ENCODE measurements at places on chromosomes 2 and 18.

DNA sequence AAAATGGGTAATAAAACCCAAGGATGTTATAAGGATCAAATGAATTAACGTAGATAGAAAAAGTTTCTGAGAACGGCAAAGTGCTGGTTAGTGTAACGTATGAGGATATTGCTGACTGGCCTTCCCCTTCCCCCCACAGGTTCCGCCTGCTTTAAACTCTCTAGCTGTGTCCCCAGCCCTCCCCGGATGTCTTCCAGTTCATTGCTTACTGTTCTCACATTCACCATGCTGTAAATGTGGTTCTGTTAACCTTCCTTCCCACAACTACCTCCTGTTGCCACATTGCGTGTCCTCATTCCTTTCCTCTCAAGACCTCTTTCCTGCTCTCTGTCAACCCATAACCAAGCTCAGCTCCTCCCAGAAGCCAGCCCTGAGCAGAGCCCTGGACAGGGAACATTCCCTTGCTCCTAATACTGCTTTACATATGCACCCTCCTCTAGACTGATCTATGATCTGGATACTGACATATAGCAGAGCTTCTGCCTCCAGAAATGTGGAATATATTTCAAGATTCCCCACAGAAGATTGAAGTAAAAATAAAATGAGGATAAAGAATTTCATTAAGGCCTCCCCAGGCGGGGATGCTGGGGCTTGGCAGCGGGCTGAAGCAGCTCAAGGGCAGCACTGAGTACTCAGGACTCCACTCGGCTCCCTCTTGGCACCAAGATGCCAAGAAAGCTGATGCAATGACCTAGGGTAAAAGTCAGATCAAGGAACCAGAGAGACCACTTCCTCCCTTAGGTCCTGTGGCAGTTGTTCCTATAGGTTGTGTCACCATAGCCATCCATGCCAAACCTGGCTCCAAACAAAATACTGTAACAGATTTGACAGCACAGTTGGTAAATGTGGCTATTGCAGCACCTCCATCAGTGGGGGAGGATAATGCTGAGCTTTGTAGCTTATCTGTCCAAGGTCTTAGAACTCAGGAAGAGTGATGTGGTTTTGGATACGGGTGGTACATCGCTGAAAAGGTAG is 136.4 kb upstream of the PIK3C3 start:
- DNase-seq: no peak

DNA sequence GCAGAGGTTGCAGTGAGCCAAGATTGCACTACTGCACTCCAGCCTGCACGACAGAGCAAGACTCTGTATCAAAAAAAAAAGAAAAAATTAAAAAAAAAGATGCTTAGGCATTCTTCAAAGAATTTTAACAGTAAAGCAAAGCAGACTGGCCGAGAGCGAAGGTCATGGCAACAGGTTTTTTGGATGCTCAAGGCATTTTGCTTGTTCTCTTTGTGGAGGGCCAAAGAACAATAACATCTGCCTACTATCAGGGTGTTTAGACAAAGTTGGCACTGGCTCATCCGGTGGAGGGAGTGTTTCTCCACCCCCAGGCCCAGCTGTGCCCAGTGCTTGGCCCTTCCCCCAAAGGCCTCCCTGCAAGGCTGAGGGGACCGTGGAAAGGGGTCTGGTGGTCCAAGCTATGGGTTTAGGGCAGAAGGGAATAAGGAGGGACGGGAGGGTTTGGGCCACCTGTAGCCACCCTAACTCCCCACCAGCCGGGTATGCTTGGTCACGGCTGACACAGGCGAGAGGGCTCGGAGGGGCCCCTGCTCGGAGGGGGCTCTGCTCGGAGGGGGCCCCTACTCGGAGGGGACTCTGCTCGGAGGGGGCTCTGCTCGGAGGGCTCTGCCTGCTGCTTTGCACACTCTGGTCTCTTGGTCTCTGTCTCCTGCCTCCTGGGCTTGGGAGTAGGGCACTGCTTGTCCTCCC is 26.7 kb upstream of the ALLC start:
- DNase-seq: peak; percentile 7

GRCh38 chr2:236826606-236827156 is 257.1 kb downstream of the ACKR3 start:
- DNase-seq: no peak

DNA sequence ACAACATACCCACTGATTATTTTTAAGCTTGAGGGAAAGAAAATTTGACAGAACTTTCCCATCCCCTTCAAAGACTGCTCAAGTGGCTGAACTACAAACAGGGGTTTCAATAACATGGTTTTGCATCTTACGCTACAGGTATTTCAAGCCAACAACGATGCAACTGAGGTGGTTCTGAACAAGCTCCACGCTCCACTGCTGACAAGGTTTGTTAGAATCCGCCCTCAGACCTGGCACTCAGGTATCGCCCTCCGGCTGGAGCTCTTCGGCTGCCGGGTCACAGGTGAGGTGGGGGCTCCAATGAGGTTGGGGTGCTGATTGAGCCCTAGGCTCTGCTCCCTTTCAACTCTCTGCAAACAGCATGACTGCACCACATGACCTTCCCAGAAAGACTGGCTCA is 58.1 kb downstream of the NRP2 start:
- DNase-seq: no peak

DNA sequence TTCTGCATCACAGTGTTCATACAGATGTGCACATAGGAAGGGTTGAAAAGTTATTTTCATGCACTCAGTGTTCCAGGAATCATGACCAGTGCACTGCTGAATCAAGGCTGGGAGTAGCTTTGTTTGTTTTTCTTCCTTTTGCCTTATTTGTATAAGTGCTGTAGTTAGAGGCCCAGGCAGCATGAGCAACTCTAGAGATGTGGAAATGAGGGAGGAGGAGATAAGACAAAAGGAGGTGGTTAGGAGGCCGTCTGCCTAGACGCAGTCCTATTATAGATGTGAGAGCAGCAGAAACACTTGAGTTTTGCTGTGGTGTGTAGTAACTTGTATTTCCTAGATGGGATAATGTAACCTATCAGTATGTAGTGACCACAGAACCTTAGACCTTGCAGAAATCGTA is 264.3 kb upstream of the RASGRP3 start:
- DNase-seq: no peak

DNA sequence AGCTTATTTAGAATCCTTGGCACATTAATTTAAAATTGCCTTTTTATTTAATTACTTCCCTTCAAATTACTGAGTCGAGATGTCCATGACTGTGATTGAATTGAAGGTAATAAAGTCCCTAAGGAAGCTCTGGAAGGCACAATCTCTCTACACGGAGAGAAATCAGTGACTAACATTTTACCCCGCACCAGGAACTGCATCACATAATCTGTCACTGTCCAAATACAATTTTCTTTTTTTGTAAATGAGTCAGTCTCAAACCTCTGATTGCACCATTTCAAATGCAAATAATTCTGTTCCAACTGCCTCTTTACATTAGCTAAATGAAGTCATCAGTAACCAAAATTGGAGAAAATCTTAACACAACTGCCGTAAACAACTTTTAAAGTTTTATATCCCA is 311.9 kb downstream of the CCDC178 start:
- DNase-seq: no peak

DNA sequence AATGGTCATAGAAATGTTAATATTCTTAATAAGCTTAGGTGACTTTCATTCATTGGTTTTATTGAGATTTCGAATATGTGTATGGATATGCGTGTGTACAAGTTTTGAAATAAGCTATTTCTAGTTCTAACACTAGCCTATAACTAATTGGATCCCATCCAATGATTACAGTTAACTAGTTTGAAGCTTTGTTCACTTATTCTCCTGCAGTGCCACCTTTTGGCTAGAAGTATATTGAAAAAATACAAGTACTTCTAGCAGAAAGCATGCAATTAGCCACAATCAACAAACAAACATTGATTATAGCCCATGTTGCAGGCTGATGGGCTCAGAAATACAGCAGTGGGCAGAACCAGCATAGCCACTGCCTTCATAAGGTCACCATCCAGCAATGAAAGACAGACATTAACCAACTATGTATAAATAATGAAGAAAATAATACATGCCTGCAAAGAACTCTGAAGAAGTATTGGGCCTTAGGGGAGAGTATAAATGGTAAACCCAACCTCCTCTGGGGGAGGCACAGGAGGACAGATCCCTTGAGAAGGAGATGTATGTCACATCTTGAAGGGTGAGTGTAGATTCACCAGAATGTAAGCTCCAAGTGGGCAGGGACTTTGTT is 5.1 kb upstream of the PIEZO2 start:
- no peak for DNase-seq

- no peak for DNase-seq
Observed at GRCh38 chr18:36578871-36579710, 249.7 kb downstream of the TPGS2 start.

- DNase-seq: no peak
Observed at GRCh38 chr2:165373278-165374010, 96.1 kb upstream of the CSRNP3 start.

- DNase-seq: no peak
Observed at GRCh38 chr2:23656597-23656973, 270.3 kb downstream of the ATAD2B start.

DNA sequence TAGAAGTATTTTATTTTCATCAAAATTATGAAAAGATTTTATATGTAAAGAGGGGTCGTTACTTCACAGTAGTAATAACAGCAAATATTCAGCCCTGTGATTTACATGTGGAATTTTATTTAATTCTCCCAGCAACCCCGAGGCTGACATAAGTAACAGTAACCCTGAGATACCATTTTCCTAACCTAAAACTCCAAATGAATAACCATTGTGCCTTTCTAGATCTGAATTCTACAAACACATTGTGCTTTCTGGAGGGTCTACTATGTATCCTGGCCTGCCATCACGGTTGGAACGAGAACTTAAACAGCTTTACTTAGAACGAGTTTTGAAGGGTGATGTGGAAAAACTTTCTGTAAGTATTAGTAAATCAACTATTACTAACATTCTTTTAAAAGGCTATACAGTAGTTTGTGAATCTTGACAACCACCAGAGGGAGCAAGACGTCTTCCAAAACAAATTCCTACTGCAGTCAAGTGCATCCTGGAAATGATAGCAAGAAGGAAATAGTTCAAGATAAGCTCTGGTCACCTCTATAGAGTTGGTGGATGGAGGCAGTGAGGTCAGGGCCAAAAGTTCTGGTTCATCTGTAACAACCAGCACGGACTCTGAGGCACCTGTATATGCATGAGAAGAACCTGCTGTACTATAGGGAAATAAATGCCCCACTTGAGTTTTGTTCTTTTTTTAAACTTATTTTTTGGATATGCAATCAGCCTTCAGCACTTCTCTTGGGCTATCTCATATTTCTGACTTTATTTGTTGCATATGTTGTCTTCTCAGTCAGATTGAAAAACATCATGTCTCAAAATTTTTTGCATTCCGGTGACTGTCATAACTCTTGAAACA is 37.4 kb downstream of the ACTR2 start:
- peak; percentile 32 for DNase-seq

GRCh38 chr2:43897492-43897891 is 58.7 kb downstream of the ABCG8 start:
- no peak for DNase-seq

Data from CD4-positive, alpha-beta T cell treated with Interleukin-4 for 1 hour (primary cell).